Effector CD4-positive, alpha-beta T cell (primary cell): ENCODE measurements at places on chromosomes 5 and 9.

DNA sequence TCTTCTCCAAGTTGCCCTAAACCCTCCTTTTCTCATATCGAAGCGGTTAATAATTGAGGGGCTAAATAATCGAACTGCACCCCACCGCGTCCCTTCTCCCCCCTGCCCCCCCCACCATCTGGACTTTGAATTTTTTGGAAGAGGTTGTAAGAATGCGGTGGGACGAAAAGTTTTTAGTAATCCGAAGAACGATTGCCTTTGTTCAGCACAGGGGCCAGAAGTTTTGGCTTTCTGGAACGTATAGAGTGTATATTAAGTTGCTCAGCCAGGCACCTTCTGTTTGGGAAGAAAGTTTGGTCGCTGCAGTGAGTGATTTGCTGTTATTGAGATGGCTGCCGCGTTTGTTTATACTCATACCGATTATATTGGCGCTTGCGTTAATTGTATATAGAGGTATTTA, 518 bp downstream of the ERBIN start:
- no peak for DNase-seq

DNA sequence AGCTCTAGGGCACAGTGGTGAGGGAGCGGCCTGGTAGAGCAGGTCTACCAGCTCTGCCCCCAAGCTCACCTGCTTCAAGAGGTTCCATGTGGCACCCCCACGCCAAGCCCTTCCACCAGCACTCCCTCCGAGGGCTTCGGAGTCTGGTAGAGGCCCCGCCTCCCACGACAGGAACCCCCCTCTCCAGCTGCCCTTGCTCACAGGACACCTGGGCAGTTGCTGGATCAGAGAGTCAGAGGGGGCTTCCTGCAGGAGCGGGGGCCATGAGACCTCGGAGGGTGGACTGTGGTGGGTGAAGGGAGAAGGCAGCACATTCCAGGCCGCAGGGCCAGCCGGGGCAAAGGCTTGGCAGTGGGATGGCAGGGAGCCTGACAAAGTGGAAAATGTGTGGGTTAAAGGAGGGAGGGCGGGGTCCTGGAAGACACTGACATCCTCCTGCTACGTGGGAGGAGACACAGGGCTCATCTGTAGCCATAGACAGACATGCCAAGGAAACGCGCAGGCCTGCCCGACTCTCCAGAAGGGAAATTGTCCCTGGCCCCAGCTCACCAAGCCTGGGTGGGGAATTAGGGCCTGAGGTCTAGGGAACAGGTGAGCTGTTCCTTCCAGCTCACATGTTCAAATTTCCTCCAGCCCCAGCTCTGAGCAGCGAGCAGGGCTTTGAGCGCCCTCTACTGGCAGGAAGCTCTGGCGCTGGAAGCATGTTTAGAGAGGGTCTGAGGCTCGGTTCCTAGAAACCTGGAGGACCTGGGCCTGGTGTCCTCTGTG, 74.2 kb downstream of the NTNG2 start:
- DNase-seq: peak; percentile 76

DNA sequence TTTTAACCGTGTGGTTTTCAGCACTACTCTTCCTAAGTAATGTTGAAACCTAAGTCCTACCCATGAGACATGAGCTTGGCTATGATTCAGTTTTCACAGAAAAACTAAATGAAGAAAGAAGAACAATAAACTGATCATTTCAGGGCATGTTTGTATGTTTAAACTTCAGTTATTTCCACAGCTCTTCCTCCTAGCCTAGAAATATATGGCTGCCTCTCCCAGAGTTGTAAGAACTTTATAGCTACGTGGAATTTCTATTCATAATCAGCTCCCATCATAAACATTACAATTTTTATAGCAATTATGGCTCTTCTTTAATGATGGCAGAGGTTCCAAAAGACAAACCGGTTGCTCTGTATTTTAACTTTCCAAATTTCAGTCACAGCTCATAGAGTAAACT, 314.7 kb upstream of the ADAMTSL1 start:
- DNase-seq: no peak

GRCh38 chr5:57441557-57441956, 41.1 kb downstream of the ACTBL2 start:
- DNase-seq: no peak
